ENCODE measurements at places on chromosomes 1 and 21.
A peak's percentile ranks its signal among the peaks of the same experiment; 100 is the strongest.

DNA sequence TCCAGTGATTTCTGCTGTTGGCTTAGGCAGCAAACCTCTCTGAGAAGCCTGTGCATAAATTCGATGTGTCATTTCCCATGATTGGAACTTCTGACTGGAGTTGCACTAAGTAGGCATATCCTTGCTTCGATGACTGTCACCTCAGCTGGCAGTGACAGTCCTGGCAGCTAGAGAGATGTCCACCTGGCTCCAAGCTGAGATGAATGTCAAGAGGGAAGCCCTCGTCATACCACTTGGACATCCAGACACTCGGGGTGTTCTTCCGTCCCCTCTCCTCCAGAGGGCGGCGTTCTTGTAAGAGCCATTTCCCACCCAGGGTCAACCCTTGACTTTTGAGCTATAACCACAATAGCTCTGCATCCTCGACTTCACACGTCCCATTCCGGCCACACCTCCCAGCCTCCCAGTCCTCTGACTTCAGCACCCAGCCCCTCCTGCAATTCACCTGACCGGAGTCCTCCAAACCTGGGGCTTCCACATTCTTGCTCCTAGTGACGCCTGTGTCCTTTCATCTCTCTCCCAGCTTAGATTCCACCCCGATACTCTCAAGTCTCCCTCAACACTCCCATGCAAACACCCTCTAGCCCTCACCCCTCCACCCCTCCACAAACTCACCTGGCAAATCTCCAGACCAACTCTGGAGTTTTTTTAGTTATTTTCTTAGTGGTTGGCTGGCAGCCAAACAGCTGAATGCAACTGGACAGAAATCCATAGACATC, 17.3 kb downstream of the CA6 start:
- DNase-seq, result peak; percentile 37

DNA sequence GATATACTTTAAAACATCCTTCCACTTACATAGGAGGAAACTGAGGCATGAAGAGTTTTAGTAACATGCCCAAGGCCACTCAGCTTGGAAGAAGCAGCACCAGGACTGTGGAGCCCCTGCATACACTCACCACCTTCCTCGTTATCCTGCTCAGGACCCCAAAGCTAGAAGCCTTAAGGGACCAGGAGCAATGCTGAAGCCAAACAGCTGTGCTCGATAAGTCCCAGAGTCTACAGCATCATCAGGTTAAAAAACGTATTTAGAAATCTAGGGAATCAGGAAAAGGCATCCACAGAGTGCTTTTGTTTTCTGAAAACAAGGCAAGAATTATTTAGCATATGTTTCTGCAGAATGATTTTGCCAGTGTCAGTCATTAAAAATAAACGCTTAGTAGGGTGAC, 301.7 kb upstream of the ESRRG start:
- no peak for DNase-seq

- no peak for DNase-seq
These were observed 19.2 kb upstream of the RCAN3 start for GRCh38 chr1:24483441-24483840.

DNA sequence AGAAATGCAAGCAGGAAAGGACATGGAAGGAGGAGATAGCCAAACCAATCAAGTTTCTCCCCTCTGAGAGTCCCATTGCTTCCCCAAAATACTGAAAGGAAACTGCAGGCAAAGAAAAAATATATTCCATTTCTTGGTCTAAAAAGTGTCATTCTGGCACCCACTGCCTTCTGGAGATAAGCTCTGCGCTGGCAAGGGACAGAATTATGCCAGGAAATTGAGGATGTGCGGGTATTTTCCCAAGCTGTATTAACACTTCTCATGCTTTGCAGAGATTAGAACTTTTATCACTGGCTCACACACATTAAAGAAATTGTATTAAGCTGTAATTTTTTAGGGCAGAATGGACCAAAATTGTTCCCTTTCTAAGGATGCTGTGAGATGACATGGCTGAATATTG, 381.2 kb upstream of the DUSP10 start:
- DNase-seq, result no peak

DNA sequence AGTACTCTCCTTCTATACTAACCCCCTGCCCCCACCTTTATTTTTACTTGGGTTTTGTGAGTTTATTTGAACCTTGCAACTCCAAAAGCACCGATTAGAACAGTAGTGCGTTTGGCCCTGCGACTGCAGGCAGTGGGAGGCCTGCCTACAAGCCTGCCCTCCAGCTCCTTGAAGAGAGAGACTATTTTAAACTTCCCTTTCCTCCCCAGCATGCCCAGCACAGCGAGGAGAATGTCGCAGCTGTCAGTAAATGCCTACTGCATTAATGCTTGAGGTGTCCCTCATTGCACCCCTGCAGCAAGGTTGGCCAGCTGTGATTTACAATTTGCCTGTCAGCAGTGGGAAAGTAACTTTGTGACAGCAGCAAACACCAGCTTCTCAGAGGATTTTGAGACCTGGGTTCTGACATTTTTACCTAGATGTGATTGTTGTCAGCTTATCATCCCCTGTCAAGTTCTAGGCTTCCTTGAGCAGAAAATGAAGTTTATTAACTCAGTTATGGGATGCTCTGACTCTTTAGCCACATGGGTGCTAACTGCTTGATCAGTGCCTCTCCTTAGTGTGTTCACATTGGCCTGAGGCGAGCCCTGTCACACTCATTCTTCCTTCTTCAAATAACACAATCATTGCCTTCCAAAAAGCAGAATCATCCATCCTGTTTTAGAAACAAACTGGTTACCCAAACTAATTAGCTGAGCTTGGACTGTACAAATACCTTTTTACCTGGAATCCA, 170.6 kb downstream of the PDE4B start:
- no peak for DNase-seq

- DNase-seq, result no peak
These were observed 494.0 kb downstream of the KCNT2 start for GRCh38 chr1:196114193-196114592.

GRCh38 chr1:41101950-41102607, 80.6 kb upstream of the SLFNL1 start:
- DNase-seq, result no peak

DNA sequence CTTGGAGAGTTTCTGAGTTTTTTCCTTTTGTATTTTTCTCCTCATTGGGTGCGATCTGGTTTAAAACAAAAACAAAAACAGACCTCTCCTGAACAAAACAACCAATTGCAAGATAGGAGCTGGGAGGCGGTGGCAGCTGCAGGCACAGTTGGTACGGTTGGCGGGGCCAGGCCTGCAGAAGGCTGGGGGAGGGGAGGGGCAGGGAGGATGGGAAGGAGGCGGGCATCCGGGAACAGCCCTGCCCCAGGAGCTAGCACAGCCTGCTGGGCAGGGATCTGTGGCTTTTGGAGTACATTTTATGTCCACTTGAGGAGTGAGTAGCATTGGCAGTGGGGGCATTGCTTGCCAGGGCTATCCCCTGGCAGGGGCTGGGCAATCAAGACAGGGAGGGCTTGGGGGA, 5.2 kb downstream of the CAPN9 start:
- DNase-seq, result no peak

DNA sequence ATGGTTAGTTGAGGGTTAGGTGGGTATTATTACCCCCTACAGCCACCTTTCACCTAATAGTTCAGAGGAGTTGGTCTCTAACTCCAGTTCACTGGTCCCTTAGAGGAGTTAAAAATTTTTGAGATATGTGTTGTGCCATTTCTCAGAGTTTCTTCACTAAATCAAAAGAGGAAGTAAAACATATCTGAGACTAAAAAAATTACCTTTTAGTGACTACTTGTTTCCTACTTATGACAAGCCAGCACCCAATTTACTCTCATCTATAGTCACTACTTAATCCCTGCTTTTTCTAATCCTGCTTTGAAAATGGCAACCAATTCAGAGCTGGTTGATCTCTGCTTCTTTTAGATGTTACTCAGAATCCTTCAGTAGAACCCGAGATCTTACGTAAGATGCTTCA, 1316.8 kb upstream of the B3GALT2 start:
- no peak for DNase-seq

DNA sequence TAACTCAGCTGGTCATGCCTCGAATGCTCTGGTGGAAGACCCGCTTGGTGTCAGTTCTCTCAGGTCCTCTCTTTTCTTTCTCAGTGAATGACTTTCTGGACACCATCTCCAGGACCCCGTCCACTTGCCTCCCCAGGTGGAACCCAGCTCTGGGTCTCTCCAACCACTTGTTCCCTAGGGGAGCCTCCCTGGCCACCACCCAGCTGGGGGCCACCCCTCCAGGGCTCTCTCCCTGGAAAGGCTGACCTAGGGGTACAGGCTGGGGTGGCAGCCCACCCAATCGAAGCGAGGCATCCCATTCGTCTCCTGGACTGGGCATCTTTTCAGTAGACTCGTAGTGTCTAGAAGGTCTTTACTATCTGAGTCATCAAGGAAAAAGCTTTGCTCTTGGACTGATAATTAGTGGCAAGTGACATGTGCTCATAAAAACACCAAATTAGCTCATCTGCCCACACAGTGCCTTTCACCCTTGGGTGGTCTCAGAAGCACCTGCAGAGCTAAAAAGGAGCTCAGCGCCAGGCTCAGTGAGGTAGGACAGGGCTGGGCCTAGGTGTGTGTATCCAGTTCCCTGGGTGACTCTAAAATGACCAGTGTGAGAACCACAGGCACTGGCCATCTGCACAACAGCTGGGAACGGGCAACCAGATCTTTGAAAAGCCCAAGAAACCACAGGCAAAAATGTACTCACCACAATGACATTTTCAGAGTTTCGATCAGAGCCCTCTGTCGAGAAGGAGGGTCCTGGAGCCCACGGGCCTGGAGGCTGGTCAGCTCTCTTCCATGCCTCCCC, 2.4 kb upstream of the PDXK start:
- DNase-seq, result no peak

DNA sequence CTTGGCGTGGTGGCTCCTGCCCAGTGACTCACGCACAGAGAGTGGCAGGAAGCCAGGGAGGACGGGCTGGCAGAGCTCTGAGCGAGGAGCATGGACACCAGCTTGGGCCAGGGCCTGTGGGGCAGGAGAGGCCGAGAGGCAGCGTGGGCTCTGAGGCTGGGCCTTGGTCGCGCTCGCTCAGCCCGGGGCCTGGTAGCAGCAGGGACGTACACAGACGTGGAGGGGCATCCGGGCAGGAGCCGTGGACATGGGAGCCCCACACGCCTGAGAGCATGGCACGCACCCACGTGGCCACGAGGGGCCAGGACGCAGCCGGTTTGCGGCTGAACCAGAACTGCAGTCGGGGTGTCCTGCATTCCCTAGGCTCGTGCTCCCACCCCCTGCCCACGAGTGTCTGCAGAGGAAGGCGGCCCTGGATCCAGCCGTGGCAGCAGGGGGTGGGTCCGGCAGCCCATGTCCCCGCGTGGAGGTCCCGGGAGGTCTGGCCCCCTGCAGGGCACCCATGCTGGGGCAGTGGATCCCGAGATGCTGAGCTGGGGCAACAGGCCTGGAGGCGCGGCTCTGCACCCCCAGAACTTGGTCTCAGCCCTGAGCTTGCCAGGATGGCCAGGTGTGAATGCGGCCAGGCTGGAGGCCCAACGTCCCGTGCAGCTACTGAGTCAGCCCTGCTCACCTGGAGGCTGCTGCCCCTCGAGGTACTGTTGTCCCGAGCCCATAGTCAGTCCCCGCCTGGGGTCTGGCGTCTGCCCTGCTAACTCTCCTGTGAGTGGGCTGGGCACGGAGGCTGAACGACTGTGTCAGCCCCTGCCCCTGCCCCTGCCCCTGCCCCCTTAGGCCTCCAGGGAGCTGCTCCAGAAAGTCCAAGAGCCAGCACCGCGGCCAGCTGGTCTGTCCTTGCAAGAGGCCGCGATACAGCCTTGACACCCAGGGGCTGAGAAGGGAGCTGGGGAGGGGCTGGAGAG, 61.6 kb downstream of the SLX9 start:
- DNase-seq, result no peak

- DNase-seq, result no peak
These were observed 127.5 kb upstream of the CHODL start for GRCh38 chr21:18117176-18117575.

DNA sequence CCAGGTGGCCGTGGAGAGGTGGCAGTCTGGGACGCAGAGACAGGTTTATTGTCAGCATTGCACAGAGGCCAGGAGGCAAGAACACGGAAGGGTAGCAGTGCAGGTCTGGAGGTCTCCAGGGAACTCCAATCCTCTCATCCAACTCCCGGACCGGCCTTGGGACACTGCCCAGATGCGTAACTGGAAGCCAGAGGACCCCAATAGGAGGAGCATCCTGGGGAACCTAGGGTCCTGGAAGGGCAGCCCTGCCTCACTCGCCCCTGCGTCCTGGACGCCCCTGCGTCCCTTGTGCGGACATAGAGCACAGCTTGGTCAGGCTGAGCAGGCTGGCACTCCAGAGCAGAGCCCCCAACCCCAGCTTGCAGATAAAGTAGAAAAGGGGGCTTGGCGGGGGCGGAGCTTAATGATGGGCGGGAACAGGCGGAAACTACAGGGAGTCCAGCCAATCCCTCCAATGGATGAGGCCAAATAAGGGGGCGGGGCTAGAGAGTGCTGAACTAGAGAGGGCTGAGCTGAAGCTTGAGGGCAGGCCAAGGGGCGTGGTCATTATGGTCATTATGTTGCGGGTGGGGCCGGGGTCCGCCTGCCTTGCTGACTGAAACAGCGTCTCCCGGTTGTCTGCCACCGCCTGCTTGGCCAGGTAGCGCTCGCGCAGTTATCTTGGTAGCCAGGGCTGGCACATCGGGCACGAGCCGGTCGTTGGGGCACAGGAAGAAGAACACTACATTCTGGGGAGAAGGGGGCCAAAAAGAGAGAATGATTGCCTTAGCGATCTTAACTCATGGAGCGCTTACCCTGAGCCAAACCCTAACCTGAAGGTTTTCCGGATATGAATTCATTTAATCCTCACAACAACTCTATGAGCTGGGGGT, 3.7 kb upstream of the ARHGEF19 start:
- DNase-seq, result peak; percentile 64

DNA sequence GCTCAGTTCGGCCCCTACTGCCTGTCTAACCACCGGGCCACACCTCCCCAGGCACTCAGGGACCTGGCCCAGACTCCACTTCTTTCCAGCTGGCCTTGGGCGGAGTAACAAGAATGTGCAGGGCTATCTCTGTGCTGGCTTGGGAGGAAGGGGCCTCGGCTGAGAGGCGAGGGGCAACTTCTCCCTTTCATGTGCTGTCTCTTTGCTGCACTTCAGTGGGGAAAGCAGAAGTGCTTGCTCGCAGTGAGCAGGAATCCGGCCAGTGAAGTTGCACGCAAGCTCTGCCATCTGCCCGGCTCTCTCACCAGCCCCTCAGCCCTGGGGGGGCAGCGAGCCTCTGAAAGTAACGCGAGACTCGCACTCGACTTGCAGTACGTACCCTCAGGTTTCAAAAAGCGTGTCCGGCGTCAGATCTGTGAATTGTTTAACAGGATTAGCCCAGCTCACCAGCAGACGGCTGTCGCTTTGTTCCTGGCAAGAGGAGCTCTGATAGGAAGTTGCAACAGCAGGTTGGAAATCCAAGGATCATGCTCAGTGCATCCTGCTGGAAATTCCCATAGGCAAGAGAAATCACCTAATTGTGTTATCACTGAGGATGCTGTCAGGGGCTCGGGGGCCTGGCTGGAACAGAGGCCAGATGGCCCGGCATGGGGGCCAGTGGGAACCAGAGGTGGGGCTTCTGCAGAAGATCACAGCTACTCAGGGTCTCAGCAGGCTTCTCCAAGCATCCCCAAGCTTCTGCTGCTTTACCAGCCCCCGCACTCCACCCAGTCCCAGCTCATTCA, 221.1 kb downstream of the NPHP4 start:
- DNase-seq, result no peak
